Motor neuron (in vitro differentiated cells): ENCODE measurements at places on chromosomes 16 and 17. TPM values are rescaled to one million over a fixed set of nuclear protein-coding genes. Genes with fewer than 3 reads are reported as not detected.

DNA sequence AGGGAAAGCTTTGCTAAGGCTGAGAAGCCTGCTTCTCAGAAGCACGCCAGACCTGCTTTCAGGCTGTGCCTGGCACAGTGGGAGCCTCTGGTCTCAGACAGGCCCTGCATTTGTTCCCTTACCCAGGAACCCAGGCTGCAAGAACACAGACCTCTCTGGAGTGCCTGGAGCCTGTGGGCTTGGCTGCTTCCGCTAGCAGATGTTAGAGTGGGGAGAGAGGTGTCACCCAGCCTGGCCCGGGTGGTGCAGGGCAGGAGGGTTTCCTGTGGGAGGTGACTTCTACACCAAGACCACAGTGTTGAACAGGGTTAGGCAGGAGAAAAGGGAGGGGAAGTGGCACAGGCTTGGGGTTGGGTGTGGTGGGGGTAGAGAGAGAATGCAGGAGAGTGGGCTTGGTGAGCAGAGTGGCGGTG, 35.8 kb upstream of the ADGRG1 start:
- ATAC-seq: no peak

DNA sequence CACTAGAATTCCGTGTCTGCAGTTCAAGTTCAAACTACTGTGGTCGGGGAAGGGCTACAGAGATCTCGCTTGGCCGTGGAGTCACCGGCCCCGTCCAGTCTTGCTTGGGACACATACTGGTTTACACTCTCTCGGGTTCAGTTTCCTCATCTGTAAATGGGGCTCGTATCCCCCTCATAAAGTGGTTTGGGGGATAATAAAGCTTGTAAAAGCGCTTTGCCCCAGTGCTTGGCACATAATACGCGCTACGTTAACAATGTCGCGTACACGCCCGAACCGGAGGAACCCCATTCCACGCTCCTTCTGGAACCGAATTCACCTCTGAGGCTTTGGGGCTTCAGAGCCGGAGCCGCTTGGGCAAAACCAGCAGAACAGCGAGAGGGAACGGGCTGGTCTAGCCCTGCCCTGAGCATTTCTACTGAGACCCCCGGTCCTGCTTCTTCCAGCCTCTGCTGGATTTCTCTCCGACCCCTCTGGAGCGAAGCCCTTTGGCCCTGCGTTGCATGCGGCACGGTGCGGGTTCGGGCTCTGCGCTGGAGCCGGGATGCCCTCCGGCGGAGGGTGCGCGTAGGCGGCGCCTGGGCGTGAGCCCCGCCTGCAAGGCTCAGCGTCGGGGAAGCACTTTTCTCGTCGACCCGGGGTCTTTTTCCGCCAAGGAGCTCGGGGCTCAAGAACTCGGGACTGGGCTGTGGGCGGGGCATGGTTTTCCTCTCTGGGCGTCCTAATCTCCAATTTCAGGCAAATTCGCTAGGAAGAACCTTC, 26.1 kb upstream of the HOXB13 start:
- no peak for ATAC-seq

DNA sequence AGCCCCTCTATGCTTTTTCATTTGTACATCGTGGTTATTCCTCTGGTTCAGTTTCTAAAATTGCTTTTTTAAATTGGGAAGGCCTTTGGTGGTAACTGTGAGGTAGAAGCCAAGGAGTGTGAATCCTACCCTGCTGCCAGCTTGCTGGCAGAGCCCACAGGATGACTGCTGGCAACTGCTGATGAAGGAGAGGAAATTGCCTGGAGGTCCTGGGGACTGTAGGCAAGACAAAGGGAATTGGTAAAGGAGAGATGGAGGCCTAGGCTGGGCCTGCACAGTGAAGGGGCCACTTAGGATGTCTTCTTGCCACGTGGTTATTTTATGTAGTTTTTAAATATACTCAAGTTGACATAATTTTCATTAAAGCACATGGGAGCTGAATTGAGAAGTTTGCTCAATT, 15.8 kb downstream of the C17orf58 start:
- ATAC-seq: no peak

GRCh38 chr16:30956601-30957455, 726 bp upstream of the SETD1A start:
- ATAC-seq: peak; percentile 47

GRCh38 chr16:79303206-79303605, 297.3 kb downstream of the MAF start:
- ATAC-seq: no peak

DNA sequence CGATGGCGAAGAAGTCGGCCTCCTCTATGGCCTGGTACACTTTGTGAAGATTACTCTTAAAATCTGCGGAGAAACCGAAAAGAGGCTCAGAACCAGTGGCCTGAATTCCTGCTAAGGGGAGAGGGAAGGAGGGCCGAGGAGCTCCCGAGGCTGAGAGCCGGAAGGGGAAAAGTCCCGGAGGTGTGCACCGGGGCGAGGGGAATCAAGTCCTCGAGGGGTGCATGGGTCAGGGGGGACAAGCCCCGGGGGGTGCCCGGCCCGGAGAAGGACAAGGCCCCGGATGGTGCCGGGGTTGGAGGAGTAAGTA, 495 bp downstream of the PARN start:
- peak; percentile 0 for ATAC-seq

DNA sequence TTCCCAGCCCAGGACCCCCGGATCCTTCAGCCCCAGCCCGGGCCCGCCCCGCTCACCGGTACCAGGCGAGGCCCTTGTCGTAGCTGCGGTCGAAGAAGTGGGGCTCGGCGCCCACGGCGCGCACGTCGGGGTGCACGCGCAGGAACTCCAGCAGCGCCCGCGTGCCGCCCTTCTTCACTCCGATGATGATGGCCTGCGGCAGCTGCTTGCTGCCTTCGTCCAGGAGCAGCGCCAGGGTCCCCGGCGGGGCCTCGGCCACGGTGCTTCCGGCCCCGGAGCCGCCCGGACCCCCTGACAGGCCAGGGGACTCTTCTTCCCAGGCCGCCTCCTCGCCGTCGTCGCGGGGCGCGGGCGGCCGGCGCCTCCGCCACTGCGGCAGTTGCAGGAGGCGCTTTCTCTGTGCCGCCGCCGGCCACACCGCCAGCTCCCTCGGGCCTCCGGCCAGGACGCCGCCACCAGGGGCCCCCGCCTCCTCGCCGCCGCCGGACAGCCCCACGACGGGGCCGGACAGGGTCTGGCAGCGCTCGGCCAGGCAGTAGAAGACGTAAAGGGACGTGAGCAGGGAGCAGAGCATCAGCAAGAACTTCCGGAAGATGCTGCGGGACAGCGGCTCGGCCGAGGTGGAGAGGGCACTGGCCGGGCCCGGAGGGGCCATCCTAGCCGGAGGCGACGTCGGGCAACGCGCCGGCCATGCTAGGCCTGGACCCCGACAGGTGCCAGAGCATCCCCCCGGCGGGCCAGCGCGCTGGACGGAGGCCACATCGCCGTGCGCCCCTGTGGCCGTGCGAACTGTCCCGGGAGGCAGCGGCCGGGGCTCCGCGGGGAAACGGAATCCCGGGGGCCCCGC, 1.0 kb downstream of the HS3ST3A1 start:
- ATAC-seq: peak; percentile 2

DNA sequence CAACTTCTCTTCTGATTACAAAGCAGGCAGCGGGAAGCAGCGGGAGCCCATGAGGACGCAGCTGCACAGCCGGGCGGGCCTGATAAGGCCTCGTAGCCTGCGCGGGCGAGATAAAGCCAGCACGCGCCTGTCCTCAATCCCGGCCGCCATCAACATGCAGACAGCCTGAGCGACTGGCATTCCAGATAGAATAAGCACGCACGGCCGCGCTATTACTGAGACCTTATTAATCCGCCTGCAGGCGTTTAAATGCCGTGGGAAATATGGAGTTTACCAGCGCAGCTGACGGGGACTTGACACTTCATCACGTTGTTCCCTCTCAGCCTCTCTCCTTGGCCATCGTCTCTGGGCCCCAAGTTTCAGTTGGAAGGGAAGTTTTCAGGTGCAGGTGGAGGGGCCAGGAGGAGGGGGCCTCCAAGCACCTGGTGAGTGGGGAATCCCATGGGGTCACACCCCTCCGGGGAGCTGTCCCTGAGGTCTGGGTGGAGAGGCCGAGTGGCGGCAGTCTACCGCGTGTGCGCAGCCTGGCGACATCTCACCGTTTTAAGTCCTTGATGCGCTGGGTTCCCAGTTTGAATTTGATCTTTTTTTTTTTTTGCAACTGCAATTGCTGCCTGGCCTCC, 27.3 kb upstream of the CBFA2T3 start:
- peak; percentile 68 for ATAC-seq

GRCh38 chr16:67979955-67980678, at the start of gene DPEP3:
DPEP3 (minus strand) TSS chr16:67980499; CDS start chr16:67980380, 119 bp downstream.
- no peak for ATAC-seq

GRCh38 chr16:65494609-65495008, 372.7 kb upstream of the CDH11 start:
- ATAC-seq: no peak

- peak; percentile 57 for ATAC-seq
These were observed 33.0 kb downstream of the COG7 start for GRCh38 chr16:23420011-23420410.

GRCh38 chr16:86923656-86924055, 345.3 kb downstream of the FOXL1 start:
- no peak for ATAC-seq

GRCh38 chr17:60269417-60269816, 119.6 kb downstream of the CA4 start:
- ATAC-seq: no peak

DNA sequence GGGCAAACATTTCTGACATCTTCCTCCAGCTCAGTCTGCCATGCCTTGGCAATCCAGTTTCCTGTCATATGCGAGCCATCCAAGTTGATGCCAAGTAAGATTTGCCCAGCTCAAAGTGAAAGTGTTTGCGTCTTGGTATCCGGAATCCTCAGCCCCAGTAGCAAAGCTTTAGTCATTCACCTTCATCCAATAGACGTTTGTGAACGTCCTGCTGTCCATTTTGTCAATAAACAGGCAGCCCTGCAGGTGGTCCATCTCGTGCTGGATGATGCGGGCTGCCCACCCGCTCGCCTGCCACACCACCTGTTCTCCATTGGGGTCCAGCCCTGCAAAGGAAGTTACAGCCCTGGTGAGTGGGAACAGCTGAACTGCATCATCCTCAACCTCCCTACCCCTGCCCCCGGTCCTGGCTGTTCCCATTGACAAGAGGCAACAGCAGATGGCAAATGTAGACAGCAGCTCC, 1.5 kb downstream of the PDF start:
- no peak for ATAC-seq

DNA sequence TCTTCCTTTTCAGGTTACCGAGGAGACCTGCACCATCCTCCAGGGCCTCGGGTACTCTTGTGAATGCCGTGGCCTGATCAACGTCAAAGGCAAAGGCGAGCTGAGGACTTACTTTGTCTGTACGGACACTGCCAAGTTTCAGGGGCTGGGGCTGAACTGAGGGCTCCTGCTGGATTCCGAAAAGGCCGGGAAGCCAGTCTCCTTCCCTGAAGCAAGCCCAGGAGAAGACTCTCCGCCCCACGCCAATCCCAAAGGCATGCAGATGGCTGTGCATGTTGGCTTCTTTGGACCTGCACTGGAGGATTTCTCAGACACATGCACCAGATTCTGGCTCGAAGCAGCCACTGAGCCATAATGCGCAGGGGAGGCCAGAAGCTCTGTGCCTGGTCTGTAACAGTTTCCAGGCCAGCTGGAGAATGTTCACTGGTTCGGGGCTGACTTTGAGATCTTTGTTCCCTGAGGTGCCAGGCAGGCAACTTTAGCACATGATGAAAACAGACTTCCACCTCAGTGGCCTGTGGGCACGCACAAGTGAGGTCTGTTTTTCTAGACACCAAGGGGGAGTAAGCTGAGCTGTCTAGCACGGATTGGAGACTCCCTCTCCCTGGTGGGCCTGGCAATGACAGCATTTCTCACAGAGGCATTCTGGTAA, 49.1 kb downstream of the ADCY7 start:
- ATAC-seq: no peak

GRCh38 chr17:32915245-32915644, 12.7 kb upstream of the TMEM98 start:
- no peak for ATAC-seq

DNA sequence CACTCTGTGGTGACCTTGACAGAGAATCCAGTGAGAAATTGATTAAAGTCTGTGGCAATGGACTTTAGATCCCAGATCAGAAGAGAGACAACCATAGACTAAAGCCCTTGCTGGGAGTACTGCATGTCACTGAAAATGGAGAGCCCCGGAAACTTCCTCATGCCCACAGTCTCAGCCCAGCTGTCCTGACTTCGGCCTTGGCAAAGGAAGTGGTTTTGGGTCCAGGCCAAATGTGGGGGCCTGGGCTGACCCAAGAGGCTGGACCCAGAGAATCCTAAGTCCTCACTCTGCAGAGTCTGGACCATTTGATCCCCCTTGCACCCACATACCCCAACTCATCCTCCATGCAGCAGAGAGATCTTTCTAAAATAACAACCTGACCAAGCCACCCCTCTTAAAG, 4.7 kb upstream of the BEAN1 start:
- ATAC-seq: no peak

GRCh38 chr16:3095869-3096268, 3.2 kb downstream of the ZSCAN10 start:
- peak; percentile 7 for ATAC-seq

DNA sequence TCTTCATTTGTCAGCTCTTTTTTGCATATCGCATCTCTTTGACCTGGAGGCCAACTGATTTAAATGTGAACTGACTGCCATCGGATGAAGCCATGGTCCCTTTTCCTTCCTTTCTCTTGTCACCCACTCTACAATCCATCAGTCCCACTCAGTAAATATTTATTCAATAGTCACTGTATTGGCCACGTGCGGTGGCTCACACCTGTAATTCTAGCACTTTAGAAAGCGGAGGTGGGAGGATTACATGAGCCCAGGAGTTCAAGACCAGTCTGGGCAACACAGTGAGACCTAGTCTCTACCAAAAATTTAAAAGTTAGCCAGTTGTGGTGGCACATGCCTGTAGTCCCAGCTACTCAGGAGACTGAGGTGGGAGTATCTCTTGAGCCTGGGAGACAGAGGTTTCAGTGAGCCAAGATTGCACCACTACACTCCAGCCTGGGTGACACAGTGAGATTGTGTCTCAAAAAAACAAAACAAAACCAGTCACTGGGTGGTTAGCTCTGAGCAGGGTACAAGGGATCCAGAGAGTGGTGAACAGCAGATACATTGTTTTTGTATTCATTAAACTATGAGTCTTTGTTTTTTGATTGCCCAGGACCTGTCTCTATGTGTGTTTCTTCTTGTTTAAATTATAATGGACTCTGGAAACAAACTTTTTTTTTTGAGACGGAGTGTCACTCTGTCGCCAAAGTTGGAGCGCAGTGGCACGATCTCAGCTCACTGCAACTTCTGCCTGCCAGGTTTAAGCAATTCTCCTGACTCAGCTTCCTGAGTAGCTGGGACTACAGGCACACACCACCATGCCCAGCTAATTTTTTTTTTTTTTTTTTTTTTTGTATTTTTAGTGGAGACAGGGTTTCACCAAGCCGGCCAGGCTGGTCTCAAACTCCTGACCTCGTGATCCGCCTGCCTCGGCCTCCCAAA, 6.9 kb downstream of the PHAF1 start:
- ATAC-seq: no peak

GRCh38 chr16:29708917-29709600, 30.1 kb downstream of the QPRT start:
- no peak for ATAC-seq

TPSG1 gene
- not detected in 2 replicates for total RNA-seq

RILP gene
- total RNA-seq: 0.54 and 1.7 TPM in 2 replicates

OR1F1 gene
- not detected in 2 replicates for total RNA-seq

ABCC6 gene
- 0.36 and 1.3 TPM in 2 replicates for total RNA-seq

TERB1 gene
- not detected in 2 replicates for total RNA-seq

HOXB6 gene
- total RNA-seq: 59.2 and 61.4 TPM in 2 replicates

PABPN1L gene
- 0.23 and 0.29 TPM in 2 replicates for total RNA-seq

UBALD1 gene
- total RNA-seq: 5.4 and 6.9 TPM in 2 replicates

SLC43A2 gene
- 28.9 and 33.3 TPM in 2 replicates for total RNA-seq
